ENCODE measurements at places on chromosomes 5 and 9.

DNA sequence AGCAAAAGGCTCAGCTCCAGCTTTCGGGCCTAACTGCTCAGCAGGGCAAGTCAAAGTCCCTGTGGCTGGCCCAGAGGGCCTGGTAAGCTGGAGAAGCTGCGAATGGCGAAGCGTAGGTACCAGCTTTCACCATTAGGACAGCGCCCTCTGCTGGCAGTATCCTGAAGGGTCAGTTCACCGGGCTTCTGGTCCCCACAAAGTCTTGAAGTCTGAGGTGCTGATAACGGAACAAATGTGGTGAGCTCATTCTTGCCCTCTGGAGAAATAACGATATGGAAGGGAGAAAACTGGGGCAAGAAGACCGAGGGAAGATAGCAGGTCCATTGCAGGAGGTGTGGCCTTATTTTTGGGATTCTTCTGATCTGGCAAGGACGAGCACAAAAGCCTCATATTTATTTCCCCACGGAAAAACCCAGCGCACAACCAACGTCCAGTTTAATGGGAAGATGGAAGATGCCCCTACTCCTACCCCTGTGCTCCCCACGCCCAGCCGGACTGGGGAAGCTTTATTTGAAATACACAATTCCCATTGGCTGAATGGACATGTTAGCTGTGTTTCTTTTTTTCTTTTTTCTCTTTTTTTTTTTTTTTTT is 7.2 kb downstream of the SOWAHA start:
- peak; percentile 95 for DNase-seq

- no peak for DNase-seq
Observed at GRCh38 chr9:18154661-18155060, 319.3 kb upstream of the ADAMTSL1 start.

- no peak for DNase-seq
Observed at GRCh38 chr9:3751125-3751758, 225.4 kb upstream of the RFX3 start.

- DNase-seq: peak; percentile 56
Observed at GRCh38 chr5:179486596-179487051, 63.7 kb upstream of the RUFY1 start.

DNA sequence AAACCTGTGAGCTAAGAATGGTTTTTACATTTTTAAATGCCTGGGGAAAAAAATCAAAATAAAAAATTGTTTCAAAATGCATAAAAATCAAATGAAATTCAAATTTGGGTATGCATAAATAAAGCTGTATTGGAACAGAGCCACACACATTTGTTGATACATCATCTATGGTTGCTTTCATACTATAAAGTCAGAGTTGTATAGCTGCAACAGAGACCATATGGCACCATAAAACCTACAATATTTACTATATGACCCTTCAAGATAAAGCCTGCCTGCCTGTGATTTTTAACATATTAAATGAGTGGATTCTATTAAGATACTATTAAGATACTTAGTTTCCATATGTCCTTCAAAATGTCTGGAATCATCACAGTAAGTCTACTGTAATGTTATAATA is 40.0 kb downstream of the AUH start:
- no peak for DNase-seq

GRCh38 chr5:59341760-59342159 is 551.8 kb downstream of the PDE4D start:
- no peak for DNase-seq

Measured in dorsolateral prefrontal cortex (tissue), 122 donors.